ENCODE measurements at places on chromosomes 12 and 14.

DNA sequence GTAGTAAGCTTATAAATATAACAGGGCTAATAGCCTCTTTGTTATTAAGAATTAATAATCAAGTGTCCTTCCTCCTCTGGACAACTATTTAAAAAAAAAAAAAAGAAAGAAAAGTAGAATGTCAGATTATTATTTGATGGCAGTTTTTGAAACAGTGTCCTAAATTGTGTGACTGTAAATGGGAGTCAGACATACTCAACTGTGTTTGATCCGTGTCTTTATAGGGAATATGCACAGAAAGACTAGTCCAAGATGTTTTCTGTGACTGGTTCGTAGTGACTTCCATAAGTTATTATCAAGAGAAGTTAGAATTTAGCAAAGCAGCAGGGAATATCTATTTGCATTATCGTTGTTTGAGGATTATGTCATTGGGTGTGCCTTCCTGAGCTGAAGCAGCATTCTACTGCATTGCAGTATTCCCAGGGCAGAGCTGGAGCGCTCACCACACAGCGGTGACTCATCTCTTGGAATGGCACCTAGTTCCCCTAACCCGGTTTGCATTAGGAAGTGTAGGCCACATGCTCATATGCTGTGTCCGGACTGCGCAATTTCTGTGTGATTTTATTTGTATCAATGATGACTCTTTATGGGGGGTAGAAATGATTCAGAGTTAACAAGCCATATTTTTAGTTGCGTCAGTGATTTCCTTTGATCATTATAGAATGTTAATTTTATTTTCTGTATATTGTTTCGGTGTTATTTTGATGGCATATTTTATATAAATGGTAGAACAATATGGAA, 7.9 kb downstream of the DYNC1H1 start:
- DNase-seq = no peak

- no peak for DNase-seq
Measured at GRCh38 chr12:98294051-98294805, 221.2 kb upstream of the TMPO start.

- DNase-seq = no peak
Measured at GRCh38 chr12:124629789-124630480, 62.5 kb upstream of the NCOR2 start.

DNA sequence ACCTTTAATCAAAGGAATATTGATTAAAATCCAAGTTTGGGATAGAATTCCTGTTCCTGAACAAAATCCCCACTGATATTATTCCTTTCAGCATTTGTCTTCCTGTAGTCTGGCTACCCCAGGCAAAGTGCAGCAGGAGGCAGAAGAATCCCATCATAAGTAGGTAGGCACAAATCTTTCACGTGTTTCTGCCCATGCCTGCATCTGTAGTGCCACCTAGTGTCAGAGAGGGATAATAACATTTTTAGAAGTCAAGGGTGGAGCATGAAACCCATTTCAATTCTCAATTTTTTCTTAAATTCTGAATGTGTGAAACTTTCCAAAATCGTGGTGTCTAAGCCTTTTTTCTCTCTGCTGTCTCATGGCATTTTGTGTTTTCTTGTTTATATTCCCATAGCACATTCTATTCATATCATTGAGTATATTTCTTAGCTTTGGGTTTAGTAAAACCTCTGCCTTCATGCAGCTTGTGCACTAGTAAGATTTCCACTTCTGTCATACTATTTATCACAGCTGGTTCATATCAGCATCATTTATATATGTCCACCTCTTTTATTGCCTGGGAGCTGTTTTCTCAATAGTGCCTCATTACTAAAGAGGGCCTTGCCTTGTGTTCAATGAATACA, 47.8 kb upstream of the RERG start:
- no peak for DNase-seq

DNA sequence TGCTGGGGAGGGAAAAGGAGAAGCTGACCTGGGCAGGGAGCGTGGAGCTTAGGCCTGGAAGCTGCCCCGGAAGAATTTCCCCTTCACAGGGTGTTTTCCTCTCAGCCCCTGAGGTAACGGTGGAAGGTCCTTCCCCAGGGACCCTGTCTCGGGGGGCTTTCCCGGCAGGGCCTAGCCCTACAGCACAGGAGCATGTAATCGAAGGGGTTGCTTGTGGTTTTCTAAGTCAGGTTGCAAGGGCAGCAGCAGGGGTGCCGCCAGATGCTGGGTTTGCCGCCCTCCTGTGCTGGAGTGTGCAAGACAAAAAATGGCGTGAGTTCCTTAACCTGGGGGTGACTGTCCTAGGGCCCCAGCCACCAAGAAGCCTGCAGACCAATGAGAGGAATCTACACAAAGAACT, 1.6 kb upstream of the KRT74 start:
- no peak for DNase-seq

- no peak for DNase-seq
Measured at GRCh38 chr12:54419088-54419887, at the start of gene ITGA5. Gene ITGA5, minus strand, starts transcription at chr12:54419266. Its CDS starts 68 bp downstream, at chr12:54419198.

- DNase-seq = no peak
Measured at GRCh38 chr12:21774358-21775132, at the start of gene KCNJ8. Gene KCNJ8, minus strand, starts transcription at chr12:21774706. Its CDS starts 1,090 bp downstream, at chr12:21773616.

DNA sequence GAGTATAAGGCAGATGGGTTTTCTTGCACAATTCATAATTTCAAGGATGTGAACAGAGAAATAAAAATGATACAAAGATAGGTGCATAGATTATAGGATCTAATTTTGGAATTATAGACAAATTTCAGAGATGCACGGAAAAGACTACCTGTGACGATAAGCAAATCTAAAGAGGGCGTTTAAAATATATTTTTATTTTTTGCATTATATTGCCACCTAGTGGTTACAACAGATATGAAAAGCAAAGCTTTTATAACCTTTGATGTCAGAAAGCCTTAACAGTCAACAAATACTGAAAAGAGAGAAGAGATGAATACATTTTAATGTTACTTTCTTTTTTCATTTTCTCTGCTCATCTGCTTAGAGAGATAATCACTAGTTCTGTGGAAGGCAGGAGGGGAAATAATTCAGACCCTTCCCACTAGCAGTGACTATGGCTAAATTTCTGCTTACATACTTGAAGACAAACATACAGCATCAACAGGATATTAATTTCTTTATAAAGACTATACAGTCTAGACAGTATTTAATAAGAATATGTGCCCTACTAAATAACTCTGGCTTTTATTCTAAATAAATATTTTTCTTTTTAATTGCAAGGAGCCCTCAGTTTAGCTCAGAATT, 46.3 kb downstream of the NTS start:
- DNase-seq = no peak

GRCh38 chr14:50717811-50718210, 49.7 kb upstream of the SAV1 start:
- DNase-seq = no peak

DNA sequence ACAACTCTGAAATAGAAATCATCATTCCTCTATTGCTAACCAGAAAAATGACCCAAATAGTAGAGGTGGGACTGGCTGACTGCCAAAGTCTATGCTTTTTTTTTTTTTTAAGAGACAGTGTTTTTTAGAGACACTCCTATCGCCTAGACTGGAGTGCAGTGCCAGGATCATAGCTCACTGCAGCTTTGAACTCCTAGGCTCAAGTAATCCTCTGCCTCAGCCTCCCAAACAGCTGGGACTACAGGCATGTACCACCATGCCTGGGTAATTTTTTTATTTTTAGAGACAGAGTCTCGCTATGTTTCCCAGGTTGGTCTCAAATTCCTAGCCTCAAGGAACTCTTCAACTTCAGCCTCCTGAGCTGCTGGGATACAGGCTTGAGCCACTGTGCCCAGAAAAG, 19.2 kb downstream of the NR2C1 start:
- no peak for DNase-seq

DNA sequence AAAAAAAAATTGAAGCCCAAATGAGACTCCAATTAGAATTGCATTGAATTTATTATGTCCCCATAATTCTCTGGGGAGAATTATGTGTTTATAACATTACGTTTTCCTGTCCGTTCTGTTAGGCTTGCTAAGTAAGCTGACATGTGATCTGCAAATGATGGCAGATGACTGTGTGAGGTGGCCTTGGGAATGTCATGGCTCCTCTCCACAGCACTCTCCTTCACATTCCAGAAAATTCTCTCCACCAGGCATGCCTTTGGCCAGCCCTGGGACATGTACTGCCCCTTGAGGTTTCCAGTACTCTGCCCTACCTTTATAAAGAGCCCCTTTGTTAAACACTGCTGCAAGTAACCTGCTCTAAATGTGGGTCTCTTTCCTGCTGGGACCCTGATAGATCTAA, 28.3 kb upstream of the INF2 start:
- DNase-seq = no peak

GRCh38 chr12:132286912-132287311, 42.5 kb downstream of the GALNT9 start:
- DNase-seq = no peak

DNA sequence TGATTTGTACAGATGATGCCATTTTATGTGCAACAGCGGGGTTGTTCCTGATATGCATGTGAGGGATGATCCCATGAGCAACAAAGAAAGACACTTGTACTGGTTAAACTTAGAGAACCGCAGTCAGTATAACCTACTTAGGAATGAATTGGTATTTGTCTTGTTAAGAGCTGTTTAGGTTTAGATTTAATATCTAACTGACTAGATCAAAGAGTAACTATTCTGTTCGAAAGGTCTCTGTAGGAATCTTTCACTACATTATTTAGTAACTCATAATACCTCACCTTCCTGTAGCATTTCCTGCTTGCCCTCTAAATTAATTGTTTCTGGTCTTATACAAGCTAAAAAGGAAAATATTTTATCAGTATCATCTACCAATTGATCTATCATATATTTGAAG, 350.4 kb downstream of the TRHDE start:
- no peak for DNase-seq

DNA sequence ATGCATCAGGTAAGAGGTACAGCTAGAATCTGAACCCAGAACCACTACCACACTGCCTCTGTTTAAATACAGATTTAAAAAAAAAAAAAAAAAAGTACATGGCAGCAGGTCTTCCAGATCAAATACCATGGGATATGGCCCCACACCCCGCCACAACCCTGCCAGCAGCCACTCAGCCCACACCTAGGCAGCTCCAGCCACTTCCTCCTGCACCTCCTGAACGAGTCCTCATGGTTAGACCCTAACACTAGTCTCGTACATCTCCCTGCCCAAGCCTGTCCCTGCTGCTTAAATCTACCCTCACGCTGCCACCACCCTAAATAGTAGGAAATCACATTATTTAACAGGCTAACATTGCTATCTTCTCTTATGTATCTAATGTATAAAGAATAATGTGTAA, 12.6 kb downstream of the SETD3 start:
- no peak for DNase-seq

DNA sequence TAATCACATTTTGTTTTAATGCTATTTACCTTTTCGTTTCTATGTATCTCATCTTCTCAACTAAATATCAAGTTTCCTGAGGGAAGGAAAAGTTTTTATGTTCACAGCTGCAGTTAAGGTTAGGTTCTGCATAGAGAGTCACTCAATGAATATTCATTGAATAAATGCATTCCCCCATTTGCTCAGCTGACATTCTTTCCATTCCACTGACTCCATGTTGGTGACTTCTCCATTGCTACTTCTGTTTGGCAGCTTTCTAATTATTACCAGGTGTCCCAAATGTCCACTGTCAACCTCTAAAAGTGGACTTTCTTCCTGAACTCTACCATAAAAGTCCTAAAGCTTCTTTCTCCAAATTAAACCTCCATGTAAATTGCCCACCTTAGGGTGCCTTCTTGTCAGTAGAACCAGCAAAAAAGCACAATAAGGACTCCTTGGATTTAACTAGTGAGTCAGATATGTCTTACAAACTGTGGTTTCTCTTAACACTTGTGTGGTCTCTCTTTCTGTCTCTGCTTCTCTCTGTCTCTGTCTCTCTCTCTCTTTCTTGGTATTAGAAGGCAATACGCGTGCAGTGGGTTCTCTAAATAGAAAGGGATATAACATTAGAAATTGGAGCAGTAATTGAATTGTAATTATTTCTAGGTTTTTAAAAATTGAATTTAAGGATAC, 85.9 kb downstream of the TMEM117 start:
- DNase-seq = no peak

- DNase-seq = no peak
Measured at GRCh38 chr12:22283006-22283506, 51.5 kb downstream of the ST8SIA1 start.

DNA sequence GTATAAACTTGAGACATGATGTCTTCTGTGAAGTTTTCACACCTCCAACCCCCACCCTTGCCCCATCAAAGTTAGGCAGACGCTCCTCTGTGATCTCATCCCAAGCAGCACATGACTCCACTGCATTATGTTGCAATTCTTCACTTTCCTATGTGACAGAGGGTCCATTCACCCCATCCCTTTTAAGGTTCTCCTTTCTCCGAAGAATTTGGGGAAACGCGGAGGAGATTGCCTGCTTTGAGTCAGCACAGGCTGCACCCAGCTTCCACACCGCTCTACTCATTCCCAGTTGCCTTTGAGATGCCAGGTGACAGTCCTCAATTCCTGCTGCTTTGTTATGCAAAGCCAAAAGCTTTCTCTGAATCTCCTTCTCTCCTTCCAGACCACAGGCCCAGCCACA, 61.8 kb downstream of the PHLDA1 start:
- DNase-seq = peak; percentile 39

GRCh38 chr12:111122458-111122878, 202.1 kb upstream of the MYL2 start:
- DNase-seq = no peak

DNA sequence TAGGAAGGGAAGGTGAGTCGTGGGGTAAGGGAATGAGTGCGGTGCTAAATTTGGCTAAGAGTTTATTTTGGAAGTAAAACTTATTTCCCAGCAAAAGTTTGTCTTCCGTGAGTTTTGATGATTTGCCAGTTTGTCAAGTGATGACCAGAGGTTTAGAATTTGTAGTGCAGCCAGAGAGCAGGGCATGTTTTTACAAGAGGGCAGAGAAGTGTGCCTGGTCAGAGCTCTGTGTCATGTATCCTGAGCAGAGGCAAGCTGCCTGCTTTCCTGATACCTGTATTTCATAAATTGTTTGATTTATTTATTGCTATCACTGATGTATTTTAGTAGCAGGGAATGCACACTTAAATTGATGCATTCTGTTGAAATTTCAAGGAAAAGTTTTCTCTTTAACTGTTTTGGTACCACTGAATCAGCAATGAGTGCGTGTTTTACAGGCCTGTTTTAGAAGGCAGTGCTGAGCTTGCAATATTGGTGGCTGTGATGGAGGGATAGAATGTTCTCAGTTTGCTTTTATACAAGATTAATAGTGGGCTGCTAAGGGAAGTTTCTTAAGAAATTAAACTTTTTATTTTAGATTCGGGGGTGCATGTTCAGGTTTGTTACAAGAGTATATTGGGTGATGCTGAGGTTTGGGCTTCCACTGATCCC, 19.7 kb upstream of the RD3L start:
- no peak for DNase-seq

DNA sequence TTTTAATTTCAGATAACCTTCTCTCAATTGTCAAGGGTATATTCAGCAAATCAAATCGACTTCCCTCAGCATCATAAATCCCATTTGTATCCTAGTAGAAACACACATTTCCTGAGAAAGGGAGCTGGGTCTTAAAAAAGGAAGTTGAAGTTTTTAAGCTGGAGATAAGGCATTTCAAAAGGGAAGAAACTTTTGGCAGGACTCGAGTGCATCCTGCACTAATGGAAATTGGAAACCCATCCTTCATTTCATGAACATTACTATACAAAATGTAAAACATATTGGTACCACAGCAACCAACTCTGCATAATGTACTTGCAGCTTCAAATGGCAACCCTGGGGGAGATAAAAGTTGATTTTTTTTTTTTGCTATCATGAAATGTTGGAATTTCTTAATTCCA, 23.7 kb upstream of the TMCC3 start:
- no peak for DNase-seq
